ENCODE measurements at places on chromosomes 5 and 9.

GRCh38 chr5:159774476-159775031 lies 141.7 kb upstream of the ADRA1B start:
- no peak for DNase-seq

DNA sequence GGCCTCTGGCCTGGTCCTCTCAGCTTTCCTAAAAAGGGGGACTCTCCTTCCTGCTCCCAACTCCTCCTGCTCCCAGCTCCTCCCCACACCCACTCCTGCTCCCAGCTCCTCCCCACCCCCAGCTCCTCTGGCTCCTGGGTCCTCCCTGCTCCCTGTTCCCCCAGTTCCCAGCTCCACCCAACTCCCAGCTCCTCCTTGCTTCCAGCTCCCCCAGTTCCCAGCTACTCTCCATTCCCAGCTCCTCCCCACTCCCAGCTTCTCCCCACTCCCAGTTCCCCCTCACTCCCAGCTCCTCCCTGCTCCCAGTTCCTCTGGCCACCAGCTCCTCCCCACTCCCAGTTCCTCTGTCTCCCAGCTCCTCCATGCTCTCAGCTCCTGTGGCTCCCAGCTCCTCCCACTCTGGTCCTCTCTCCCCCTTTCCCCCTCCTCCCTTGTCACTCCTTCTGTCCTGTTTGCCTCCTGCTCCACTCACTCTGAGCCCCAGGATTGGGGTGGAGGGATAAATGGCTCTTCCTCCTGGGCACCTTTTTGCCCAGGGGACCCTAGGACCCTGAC lies 75.7 kb downstream of the KCNT1 start:
- DNase-seq, result no peak

DNA sequence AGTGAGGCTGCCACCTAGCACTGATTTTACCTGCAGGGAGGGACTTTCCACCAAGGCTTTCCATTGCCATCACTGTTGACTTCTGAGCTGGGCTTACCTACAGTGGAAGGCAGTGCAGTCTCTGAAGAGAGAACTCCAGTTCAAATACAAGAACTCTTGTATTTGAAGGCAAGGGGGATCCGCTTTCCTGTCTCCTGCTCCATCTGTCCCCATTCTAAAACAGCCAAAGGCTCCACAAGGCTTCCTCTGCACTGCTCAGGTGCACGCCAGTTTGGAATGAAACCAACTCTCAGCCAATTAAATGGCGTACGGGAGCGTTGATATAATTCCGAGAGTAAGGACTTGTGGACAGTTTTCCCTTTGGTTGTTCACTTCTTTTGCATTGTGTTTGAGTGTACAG lies 66.0 kb upstream of the CXCL14 start:
- DNase-seq, result no peak

DNA sequence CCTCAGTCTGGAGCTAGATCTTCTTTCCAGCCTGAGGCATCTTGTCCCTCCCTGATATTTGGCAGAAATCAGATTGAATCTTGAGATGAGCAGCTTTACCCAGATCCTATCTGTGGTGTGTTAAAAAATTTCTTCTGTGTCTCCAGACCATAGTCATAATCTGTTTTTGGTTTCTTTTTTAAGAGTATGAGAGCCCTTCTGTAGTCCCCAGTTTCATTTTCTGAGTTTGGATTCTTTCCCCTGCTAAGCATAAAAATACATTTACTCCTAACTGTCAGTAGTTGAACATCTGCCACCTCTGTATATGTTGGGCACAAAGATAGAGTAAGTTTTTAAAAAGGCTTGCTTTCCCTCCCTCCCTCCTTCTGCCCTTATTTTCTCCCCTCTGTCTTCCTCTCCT lies 137.7 kb downstream of the CNTLN start:
- DNase-seq, result no peak

DNA sequence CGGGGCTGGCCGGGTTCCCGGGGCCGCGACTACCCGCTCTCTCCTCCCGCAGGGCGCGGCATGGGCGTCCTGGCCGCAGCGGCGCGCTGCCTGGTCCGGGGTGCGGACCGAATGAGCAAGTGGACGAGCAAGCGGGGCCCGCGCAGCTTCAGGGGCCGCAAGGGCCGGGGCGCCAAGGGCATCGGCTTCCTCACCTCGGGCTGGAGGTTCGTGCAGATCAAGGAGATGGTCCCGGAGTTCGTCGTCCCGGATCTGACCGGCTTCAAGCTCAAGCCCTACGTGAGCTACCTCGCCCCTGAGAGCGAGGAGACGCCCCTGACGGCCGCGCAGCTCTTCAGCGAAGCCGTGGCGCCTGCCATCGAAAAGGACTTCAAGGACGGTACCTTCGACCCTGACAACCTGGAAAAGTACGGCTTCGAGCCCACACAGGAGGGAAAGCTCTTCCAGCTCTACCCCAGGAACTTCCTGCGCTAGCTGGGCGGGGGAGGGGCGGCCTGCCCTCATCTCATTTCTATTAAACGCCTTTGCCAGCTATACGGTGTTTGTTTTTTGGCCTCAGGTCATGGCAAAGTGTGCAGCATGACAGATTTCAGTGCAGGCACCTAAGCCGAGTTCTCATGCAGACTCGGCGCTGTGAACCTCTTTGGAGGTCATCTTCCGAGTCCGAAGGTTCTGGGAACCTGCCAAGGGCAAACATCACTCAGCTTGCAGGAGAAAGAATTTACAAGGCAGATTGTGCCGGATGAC lies 516 bp downstream of the MRPL41 start:
- no peak for DNase-seq

DNA sequence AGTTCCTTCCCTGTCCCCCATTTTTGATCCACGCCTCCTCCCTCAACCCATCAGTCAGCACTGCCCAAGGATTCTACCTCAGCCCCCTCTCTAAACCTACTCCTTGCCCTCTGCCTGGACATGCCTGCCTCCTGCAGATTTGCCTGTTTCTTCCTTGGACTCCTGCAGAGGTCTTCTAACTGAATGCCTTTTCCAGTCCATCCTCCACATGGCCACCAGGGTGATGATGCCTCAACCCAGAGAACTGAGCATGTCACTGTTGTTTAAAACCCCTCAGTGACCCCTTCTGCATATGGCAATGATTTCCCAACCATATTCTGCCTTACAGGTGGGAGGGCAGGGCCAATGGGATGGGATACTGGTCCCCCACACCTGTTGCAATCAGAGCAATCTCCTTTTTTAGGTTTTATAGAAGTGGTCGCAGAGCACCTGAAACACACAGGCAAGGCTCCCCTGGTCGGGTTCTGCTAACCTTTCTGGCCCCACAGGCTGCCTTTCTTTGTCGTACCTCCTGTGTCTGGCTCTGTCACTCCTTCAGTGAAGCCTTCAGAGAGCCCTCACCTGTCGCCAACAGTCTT lies 9.3 kb downstream of the PHYKPL start:
- DNase-seq, result no peak

DNA sequence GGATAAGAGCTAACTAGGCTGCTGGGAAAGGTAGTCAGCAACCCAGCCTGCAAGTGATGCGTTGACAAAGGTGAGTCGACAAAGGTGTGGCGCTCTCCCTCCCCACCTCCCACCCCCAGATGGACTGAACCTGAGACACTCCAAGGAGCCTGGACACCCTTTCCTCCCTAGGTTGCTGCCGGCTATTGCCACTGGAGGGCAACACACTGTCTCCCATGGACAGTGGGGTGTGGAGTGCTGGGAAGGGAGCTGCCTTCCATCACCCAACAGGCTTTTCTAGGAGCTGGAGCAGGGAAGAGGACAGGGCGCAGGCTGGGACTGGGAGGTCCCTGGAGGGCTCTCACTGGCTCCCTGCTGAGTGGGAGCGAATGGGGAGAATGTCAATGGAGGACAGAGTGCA lies 75.4 kb upstream of the ARAP3 start:
- peak; percentile 35 for DNase-seq

DNA sequence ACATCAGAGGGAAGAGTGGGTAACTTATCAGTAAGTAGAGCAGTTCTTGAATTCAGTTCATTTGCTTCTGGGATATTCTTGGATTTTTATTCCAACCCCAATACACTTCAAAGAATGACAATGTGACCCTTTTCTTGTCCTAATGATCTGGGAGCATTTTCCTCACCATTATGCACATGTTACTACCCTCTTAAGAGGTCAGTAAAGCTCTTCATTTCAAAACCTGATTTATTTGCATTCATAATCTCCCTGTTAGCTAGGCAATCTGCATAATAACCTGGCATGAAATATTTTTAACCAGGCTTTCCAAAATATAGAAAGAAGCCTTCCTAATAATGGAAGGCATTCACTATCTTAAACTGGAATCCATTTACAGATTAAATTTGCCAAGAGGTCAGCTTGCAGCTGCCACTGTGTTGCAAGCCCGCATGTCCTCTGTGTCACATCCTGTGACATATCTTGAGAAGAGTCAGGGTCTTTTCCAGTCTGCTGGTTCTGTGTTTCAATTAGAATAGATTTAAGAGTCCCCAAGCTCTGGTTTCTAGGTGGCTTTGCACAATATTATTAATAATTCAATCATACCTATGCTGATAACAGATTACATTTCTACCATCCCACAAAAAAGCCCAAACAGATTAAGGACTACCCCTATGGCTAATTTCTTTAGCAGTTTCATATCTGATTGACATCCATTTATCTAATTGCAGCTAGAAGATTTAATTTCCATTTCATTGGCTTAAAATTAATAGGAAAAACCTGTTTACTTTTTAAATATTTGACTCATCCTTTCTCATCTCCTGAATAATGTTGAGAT lies 30.9 kb upstream of the PPP2R2B start:
- no peak for DNase-seq

DNA sequence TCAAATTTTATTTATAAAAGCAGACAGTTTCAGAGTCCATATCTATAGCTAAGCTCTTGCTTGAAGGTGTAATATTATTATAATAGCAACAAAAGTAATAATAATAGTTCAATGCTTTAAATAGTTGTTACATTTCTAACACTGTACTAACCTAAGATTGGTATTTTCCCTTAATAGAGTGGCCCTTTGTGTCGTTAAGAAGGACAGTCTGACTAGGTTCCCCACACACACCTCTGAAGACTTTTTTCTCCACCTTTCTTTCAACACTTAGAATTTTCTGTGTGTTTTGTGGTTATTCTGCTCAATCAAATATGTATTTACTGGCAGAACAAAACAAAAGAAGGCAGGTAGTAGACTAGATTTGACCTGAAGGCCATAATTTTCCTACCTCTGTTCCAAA lies 223.2 kb upstream of the ACO1 start:
- no peak for DNase-seq

DNA sequence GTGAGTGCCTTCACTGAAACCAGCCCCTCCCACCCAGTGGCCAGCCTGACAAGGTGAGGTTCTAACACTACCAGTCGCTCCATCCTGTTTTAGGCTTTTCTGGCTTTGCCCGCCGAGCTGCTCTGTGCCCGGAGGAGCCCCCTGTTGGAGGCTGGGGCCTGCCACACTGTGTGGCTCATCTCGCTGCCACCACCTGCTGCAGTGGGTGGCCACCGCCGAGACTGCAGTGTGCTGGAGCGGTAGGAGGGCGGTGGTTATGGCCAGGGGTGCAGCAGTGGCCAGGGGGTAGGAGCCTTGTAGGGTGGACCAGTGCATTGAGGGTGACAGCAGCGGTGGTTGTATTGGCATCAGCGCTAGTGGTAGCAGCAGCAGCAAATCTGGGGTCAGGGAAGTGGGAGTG lies 74.7 kb upstream of the PCAT7 start:
- no peak for DNase-seq

DNA sequence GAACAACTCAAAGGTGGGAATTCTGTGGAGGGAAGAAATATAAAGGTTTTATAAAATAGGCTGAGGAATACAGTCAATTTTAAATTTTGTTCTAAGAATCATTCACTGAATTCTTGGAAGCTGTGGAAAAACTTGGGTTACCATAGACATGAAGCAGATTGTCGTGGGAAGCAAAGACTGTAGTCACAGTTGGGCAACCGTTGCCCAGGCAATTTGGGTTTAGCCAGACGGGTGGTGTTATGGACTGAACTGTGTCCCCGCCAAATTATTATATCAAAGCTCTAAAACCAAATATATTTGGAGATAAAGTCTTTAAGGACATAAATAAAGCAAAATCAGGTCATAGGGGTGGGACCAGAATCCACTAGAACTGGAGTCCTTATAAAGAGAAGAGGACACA lies 463.7 kb upstream of the CTNND2 start:
- no peak for DNase-seq

DNA sequence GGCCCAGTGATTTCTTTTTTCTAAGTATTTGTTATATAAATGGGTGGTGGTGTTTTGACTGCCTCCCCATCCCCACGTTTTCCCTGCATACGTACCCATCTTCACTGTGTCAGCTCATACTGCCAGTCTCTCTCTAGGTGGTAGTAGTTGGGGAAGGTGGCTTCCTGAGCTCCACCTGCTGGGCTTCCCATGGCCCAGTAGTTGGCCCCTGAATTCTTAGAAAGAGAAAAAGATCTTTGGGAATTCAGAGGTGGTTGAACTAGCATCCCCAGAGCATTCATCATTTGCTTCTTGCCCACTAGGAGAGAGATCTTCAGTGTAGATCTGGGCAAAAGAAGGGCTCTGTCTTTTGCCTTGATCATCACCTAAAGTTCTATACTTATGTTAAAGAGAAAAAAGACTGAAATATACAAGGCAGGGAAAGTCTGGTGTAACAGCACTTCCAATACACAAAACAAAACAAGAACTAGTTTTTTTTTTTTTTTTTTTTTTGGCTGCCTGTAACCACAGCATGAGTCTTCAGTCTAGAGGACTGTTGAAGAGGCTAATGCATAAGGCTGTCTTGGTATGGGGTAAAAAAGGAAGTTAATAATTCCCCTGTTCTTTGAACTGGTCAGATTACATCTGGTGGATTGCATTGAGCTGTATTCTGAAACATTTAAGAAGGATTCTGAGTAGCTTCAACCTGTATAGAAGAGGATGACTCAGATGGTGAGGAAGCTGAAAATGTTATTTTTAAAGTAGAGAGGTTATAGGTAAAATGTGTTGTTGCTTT lies 128.7 kb downstream of the ATG10 start:
- DNase-seq, result no peak

DNA sequence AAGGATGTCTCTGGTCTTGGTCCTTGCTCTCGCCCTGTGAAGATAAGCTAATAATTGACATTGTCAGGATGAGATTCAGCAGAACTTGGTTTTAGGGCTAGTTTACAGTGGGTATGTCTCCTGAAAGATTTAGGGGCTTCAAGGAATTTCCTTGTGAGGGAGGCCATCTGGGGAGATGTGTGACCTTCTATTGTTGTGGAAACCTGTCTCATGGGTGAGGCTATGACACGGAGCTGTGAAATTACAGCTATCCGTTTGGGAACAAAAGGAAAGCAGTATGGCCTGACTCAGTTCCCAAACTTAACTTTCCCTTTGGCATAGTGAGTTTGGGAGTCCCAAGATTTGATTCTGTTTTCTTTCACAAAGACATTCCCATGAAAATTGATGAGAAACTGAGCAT lies 142.0 kb downstream of the PARP8 start:
- DNase-seq, result no peak

GRCh38 chr5:9054821-9055589 lies 490.9 kb downstream of the SEMA5A start:
- DNase-seq, result no peak

GRCh38 chr9:136856541-136857141 lies 4.5 kb downstream of the MAMDC4 start:
- DNase-seq, result no peak

Data from HCEC 1CT (cell line).